ENCODE measurements at places on chromosomes 5 and 9.

GRCh38 chr5:124438026-124438902 is 308.2 kb downstream of the ZNF608 start:
- no peak for DNase-seq

GRCh38 chr5:154475591-154476353 is 2.3 kb downstream of the HAND1 start:
- DNase-seq = no peak

DNA sequence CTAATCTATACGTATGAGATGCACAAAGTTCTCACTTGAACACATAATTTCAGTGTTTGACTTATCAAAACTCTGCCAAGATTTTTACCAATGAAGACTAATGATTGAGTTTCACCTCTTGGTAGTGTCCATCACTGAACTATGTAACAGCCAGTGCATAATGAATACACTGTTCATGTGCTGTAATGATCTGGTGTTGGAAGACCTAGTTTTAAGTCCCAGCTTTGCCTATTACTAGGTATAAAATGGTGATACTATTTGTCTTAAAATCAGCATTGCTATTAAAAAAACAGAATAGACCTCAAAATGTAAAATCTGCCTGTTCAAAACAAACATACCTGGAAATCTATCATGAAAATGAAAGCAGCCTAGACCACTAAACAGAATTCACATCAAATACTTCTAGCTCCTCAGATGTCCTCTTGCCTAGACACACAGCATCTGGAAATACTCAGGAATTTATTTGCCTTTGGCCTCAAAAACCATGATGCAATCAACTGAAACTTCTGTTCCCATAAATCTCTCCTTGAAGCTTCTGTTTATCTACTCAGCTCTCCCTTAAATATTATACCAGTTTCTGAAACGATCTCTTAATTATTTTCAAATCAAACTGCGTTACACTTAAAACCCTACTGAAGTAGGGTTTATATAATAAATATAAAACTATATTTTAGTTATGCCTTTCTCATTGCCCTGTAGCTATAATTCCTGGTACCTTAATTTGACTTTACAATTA is 38.1 kb downstream of the MRPS27 start:
- DNase-seq = peak; percentile 85

GRCh38 chr9:31304576-31304975 is 1079.9 kb upstream of the ACO1 start:
- DNase-seq = peak; percentile 18

DNA sequence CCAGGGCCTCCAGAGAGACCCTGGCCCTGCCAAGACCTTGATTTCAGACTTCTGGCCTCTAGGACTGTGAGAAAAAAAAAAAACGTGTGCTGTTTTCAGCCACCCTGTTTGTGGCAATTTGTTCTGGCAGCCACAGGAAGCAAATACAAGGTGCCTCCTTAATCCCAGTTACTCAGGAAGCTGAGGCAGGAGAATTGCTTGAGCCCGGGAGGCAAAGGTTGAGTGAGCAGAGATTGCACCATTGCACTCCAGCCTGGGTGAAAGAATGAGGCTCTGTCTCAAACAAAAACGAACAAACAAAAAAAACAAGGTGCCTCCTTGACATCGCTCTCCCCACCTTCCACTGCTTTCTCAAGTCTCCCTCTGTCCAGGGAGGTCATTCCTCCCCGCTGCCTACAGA is 98.0 kb downstream of the GABBR2 start:
- DNase-seq = no peak

- no peak for DNase-seq
Observed at GRCh38 chr9:114383521-114384231, 4.1 kb downstream of the AKNA start.

GRCh38 chr5:107869438-107870115 is 198.8 kb upstream of the EFNA5 start:
- DNase-seq = peak; percentile 62

DNA sequence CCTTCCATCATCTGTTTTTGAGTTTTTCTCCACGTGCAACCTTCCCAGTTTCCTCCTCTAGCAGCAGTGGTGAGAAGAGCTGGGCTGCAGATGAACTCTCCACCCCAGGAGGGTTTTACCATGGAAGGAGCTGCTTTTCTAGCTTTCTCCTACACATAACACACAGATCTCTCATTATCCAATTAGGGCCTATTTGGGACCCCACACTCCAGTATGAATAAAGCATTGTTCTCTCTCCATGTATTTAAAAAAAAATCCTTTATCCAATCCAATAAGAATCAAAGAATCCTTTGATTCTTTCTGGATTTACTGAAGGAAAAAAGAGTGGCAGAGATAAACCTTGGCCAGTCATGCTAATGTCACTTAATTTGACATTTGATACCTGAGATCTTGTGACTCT is 31.6 kb upstream of the NAA35 start:
- no peak for DNase-seq
